AG08396 (cell line): ENCODE measurements at places on chromosomes 5 and 9.

DNA sequence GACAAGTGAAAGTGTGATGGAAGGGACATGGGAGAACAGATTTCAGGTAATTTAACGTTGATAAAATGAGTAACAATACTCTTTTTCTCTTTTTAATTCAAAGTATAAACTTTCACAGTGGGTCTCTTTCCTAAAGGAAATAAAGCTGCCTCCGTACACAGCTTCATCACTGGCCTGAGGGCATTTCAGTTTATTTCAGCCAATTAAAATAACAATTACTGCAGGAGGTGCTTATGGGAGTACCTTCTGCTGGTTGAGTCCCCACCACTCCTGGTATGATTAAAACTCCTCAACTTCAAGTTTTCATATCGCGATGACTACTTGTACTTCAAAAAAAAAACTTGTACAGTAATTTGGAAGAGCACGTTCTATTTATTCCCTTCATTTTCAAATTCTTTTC, 1845.9 kb downstream of the MAT2B start:
- DNase-seq = no peak

DNA sequence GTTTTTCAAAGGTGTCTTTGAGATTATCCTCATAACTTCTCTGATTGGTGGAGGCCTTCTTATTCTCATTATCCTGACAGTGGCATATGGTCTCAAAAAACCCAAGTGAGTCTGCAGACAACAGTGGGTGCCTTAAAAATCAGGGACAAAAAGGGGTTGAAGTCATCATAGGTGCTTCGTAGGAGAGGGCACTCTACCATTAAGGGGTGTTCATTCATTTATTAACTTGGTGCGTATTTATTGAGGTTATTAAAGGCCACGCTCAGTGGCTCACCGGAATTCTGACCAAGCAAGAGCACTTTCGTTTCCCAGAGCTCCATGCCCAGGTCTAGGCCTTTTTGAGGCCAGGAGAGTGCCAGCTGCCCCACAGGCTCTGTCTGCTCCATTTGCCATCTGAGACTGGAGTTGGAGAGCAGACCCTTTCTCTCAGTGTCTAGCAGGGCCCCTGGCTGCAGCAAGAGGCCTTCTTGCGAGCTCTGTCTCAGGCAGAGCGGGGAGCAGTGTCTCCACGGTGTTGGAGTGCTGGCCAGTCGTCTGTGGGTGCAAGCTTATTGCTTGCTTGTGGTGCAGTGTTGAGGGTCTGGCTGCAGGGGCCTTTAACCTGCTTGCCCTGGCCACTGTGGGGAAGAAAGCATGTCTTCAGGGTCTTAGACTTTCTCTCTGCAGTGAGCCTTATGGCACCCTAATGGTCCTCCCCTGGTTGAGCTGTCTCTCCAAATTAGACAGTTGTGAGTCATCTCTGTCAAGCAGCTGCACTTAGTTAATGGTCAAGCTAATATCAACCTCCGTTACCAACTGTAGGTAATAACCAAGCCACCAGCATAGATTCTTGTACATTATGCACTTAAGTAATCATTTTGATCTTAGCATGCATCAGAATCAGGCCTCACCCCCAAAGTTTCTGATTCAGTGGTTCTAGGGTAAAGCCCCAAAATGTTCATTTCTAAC, 62.6 kb downstream of the IL31RA start:
- DNase-seq = no peak

GRCh38 chr9:105282870-105283621, 38.6 kb downstream of the SLC44A1 start:
- DNase-seq = no peak

- DNase-seq = no peak
Observed at GRCh38 chr5:147245381-147246165, 10.7 kb downstream of the STK32A start.

- DNase-seq = peak; percentile 16
Observed at GRCh38 chr9:72149231-72149975, at the start of gene GDA. Gene GDA, plus strand, starts transcription at chr9:72149440. Its CDS starts 120 bp downstream, at chr9:72149560.

DNA sequence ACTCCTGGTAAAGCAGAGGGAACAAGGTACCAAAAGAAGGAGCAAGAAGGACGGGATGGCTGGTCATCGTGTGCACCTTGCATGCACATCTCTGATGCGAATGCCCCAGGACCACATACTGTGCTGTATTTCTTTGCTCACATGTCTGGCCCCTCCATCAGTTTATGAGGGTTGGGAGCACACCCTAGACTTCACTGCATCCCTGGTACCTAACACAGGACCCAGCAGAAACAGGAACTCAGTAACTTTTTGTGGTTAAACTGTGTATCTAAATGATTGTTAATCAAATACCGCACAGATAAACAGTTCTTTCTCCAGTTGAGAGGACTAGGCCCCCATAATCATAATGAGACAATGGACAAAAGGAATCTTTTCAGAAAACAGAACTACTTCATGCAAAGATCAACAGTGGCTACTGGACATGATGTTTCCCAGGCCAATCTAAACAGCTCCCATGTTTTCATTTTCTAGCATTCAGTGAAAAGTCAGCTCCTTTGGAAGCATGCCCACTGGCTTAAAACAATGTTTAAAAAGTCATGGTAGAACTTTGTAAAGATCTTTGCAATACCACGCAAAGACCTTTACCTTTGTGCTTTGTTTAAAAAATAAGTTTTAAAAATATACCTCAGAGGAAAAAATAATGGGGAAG, 55.5 kb upstream of the IFNK start:
- no peak for DNase-seq

DNA sequence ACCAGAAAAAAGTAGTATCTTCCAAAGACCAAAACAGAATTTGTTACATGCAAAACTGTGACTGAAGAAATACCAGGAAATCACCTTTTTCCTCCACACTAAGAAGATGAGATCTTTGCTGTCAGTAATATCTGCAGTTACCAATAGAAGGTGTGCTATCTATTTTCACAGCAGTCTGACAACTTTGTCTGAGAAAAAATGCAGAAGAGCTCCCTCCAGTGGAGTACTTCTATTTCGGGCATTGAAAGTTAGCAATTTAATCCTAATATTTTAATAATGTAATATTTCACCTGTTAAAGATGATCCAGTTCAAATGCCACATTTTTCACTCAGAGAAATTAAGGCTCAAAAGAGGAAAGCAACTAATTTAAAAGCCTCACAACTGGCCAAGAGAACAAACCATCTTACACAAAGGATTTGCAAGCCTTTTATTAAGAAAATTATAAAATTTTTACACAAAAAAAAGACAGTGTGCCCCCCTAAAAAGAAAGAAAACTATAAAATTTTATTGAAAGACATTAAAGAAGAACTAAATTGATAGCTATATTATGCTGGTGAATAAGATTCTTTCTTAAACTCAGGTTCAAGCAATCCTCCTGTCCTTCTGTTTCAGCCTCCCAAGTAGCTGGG, 50.6 kb downstream of the DEPDC1B start:
- DNase-seq = peak; percentile 21

GRCh38 chr9:11792870-11793269, 900.3 kb upstream of the TYRP1 start:
- no peak for DNase-seq

GRCh38 chr5:17436761-17437221, 61.2 kb upstream of the TAF11L2 start:
- no peak for DNase-seq

- no peak for DNase-seq
Observed at GRCh38 chr5:153459051-153459743, 31.3 kb upstream of the GRIA1 start.

GRCh38 chr5:97165726-97166125, 17.3 kb downstream of the RIOK2 start:
- no peak for DNase-seq

- no peak for DNase-seq
Observed at GRCh38 chr5:56160723-56161438, 72.2 kb downstream of the ANKRD55 start.
